Caki2 (cell line): ENCODE measurements at places on chromosomes 5 and 9.
A peak's percentile ranks its signal among the peaks of the same experiment; 100 is the strongest.

GRCh38 chr5:66728049-66728448, 131.9 kb downstream of the MAST4 start:
- no peak for DNase-seq

DNA sequence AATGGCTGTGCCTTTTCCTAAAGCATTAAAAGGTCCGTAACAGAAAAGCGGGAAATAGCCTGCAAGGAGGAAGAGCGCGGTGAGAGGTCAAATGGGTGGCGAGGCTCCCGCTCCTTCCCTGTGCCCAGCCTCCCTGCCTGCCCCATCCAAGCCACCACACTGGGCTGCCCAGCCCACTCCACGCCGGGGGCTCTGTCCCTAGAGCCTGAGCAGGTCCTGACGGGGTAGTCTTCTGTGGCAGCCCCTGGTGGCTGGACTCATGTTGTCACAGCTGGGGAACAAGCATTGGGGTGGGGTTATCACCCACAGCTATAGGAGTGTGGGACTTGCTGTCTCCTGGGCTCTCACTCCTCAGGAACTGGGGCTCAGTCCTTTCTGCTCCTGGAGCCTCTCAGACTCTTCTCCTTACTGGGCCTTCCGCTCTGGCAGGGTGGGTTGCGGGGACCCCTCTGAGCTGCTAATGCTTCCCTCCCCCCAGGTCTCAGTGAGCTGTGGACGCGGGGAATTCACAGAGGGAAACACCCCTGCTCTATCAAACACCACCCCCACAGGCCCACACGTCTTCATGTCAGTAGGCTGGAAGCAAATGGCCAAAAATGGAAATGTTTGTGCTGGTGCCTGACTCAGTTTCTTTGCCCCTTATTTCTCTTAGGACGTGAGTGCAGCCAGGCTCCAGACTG, 152.4 kb upstream of the PHYKPL start:
- no peak for DNase-seq

DNA sequence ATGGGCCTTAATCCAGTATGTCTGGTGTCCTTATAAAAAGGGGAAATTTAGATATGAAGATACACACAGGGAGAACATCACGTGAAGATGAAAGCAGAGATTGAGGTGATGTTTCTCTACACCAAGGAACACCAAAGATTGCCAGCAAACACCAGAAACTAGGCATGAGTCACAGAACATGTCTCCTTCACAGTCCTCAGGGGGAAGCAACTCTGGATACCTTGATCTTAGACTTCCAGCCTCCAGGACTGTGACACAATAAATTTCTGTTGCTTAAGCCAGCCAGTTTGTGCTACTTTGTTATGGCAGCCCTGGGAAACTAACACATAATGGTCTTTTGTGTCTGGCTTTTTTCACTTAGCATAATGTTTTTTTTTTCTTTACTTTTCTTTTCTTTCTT, 41.2 kb upstream of the STRBP start:
- DNase-seq = no peak

DNA sequence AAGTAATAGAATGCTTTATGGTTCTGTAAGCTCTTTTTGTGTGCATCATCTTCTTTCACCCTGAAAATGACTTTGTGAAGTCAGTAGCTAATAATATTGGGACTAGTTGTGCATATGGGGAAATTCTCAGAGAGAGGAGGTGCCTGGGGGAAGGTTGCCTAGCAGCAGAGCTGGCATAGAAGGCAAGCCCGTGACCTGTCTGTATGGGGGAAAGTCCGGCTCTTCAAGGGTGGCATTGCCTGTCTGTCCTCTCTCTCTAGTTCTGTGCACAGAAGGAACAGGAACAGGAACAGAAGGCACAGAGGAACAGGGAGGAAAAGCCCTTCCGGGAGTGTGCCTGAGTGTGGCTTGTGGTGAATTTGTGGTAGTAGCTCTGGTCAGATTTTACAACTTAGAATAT, 33.1 kb downstream of the SH3GL2 start:
- no peak for DNase-seq

GRCh38 chr5:107979900-107980299, 309.2 kb upstream of the EFNA5 start:
- no peak for DNase-seq

- DNase-seq = peak; percentile 31
These were observed 792.1 kb downstream of the BRINP1 start for GRCh38 chr9:118577121-118577520.

DNA sequence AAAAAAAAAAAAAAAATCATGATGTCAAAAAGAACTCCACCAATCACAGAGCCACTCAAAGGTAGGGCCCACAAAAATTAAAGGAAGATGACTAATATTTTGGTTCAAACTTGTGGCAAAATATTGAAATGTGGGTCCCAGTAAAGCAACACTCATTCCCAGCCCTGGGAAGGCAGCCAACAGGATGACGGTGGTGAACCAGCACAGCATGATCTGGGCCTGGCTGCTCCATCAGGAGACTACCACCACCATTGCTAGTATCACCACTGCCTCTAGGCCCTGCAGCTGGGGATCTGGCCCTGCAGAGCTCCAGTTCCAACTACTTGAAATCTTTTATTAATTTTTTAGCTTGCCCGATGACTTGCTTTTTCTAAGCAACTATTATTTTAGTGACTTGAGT, 206.8 kb upstream of the ITGA1 start:
- DNase-seq = no peak
